ENCODE measurements at places on chromosomes 7 and 10. TPM values are rescaled to one million over a fixed set of nuclear protein-coding genes. Genes with fewer than 3 reads are reported as not detected.

The HTR7 gene
- total RNA-seq, result 1.1 TPM

The CFAP70 gene
- 7.9 TPM for total RNA-seq

The TMEM213 gene
- total RNA-seq, result not detected

The ZNF92 gene
- 6.5 TPM for total RNA-seq

The FGFBP3 gene
- total RNA-seq, result not detected

The UPK3BL2 gene
- 5.3 TPM for total RNA-seq

The TSPAN33 gene
- 4.4 TPM for total RNA-seq

The LRRD1 gene
- total RNA-seq, result 0.17 TPM

The HSPB1 gene
- total RNA-seq, result 243 TPM

The TAF3 gene
- total RNA-seq, result 5.6 TPM

The HOXA6 gene
- total RNA-seq, result 2.7 TPM

All from subcutaneous adipose tissue (tissue), 4 donors.